ENCODE measurements at places on chromosomes 7 and 10.

DNA sequence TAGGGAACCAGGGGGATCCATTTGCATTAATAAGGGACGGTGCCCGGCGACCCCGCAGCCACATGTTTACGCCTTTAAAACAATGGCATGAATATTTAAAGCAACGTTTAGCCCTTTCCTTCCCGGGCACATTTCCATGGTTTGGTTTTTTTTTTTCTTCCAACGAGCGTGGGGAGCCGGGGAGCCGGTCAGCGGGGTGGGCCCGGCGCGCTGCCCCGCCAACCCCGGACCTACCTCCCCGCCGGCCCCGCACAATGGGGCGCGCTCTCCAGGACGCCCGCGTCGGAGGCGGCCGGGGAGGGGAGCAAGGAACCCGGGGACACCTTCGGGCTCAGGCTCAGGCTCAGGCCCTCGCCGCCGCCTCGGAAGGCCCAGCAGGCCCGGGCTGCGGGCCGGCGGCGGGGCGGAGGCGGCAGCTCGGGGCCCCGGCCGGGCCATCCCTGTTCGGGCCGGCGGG lies 1.0 kb downstream of the SEPHS1 start:
- no peak for DNase-seq

DNA sequence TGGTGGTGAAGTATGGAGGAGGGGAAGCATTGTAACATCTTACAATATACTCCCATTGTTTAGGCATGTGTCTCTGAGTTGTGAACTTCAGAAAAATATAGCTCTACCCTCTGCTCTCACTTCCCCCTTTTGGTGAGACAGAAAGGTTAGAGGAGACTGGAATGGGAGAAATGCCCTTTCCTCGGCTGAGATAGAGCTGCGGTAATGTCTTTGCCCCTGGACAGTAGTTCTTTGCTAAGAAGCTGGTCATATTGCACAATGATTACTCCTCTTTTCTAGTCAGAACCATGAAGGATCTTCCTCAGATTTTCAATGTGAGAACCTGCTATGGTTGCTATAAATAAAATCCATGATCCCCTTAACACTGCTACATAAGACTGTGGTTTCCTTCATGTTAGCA lies 171.0 kb downstream of the SEM1 start:
- no peak for DNase-seq

- no peak for DNase-seq
Observed at GRCh38 chr10:3353235-3353634, 180.7 kb upstream of the PITRM1 start.

GRCh38 chr10:18777258-18777657 lies 118.0 kb downstream of the ARL5B start:
- no peak for DNase-seq

- DNase-seq, result no peak
Observed at GRCh38 chr10:92552310-92552709, 21.6 kb downstream of the IDE start.

GRCh38 chr10:119289227-119289920 lies 82.0 kb downstream of the GRK5 start:
- DNase-seq, result no peak

- no peak for DNase-seq
Observed at GRCh38 chr7:11332865-11333228, 359.2 kb downstream of the PHF14 start.

- DNase-seq, result no peak
Observed at GRCh38 chr10:130025326-130025725, 61.3 kb upstream of the EBF3 start.

DNA sequence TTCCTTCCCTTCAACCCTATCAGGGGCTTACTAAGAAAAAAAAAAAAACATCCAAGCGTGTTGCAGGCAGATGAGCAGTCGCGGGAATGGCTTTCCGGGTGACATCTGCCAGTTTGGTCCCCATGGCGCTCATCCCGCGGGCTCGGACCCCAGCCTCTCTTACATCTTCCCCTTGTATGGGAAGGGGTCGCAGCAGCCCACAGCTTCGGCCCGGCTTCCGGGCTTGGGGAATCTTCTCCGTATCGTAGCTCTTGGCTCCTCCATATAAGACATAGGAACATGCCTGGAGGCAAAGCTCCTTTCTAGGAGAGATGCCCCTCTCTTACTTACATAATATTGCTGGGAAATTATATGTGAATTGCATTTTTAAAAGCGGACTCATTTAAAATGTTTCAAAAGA lies 99.5 kb downstream of the CUX1 start:
- DNase-seq, result no peak

- DNase-seq, result no peak
Observed at GRCh38 chr10:106920538-106920937, 244.0 kb downstream of the SORCS1 start.

- no peak for DNase-seq
Observed at GRCh38 chr7:141276031-141276430, 202.2 kb downstream of the TMEM178B start.

DNA sequence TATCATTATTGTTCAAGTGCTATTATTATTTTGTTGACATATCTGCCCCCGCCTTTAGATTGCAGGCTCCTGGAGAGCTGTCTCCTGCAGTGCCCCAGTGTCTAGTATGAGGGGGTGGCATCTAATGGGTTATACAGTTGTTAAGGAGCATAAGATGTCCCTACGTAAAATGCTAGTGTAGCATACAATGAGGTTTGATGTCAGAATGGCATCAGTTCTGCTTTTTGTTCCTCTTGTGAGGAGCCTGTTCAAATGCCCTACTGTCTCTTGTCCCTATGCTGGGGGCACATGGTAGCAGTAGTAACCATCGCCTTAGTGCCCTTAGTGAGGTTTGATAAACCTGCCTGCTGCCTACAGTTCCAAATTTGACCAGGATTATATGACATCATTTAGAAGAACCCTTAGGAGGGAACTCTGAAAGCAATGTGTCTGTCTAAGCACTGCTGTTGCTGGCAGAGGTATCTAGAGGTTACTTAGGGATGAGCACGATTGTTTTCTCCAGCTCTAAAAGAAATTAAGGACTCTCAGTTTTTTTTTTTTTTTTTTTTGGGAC lies 9.7 kb downstream of the CREM start:
- DNase-seq, result no peak

GRCh38 chr7:116493449-116493848 lies 6.1 kb upstream of the CAV2 start:
- no peak for DNase-seq

DNA sequence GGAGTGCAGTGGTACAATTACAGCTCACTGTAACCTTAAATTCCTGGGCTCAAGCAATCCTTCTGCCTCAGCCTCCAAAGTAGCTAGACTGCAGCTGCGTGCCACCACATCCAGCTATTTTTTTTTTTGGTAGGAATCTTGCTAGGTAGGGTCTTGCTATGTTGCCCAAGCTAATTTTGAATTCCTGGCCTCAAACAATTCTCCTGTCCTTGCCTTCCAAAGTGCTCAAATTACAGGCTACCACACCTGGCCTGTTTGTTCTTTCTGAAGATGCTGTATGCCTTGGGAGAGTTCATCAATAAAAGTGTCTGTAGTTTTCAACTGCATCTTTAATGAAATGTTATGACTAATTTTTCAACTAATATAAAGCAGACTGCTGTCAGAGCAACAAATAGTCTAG lies 452 bp downstream of the SAMD9 start:
- DNase-seq, result peak; percentile 11

DNA sequence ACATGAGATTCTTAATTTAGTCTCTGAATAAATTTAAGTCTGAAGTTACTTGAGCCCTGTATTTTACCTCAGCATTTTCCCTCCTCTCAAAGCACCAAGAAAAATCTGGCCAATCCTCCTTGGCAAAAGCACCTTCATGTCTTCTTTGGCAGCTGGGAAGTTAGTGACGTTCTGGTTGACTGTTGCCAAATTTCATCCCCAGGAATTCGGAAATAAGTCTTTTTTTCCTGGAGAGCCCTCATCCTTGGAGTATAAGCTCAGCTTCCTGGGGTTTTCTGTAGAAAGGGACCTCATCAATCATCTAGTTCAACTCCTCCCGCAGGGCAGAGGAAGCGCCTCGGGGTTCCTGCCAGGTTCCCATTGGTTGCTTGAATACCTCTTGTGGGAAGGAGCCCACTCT lies 377.6 kb downstream of the PHTF2 start:
- DNase-seq, result no peak

- no peak for DNase-seq
Observed at GRCh38 chr10:113386005-113386404, 166.8 kb upstream of the HABP2 start.

GRCh38 chr10:18079665-18080295 lies 60.4 kb upstream of the CACNB2 start:
- DNase-seq, result no peak

GRCh38 chr7:26784118-26784517 lies 80.3 kb downstream of the SKAP2 start:
- no peak for DNase-seq

DNA sequence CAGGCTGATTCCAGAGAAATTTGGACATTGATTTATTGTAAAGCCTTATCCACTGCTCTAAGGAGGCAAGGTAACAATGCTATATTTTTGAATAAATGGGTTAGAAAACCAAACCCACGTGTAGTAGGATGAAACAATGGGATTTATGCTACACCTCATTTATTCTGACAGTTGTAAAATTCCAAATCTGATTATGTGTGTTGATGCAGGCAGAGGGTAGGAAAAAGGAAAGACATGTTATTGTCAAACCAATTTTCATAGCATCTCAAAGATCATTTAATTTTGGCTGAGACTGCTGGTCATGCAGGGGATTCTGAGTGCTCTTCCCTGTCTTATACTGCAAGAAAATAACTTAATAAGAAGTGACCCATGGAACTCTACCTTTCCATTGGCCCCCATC lies 1219.9 kb upstream of the SORCS1 start:
- DNase-seq, result no peak

GRCh38 chr7:139450851-139451250 lies 32.6 kb downstream of the KLRG2 start:
- DNase-seq, result no peak

- DNase-seq, result no peak
Observed at GRCh38 chr7:32522746-32523530, 27.6 kb downstream of the AVL9 start.

- DNase-seq, result no peak
Observed at GRCh38 chr7:132882714-132883428, 199.0 kb downstream of the CHCHD3 start.

- DNase-seq, result no peak
Observed at GRCh38 chr7:68998136-68998535, 600.1 kb upstream of the AUTS2 start.

GRCh38 chr10:51926337-51926736 lies 226.9 kb upstream of the CSTF2T start:
- DNase-seq, result no peak

DNA sequence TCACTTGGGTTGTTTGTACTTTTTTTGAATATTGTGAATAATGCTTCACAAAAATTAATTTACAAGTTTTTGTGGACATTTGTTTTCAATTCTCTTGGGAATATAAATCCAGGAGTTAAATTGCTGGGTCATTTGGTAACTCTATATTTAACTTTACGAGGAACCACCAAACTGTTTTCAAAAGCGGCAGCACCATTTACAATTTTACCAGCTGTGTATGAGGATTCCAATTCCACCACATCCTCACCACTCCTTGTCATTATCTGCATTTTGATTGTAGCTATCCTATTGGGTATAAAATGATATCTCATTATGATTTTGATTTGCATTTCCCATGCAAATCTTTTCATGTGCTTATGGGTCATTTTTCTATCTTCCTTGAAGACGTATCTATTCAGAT lies 4.0 kb upstream of the NUDT13 start:
- DNase-seq, result no peak

DNA sequence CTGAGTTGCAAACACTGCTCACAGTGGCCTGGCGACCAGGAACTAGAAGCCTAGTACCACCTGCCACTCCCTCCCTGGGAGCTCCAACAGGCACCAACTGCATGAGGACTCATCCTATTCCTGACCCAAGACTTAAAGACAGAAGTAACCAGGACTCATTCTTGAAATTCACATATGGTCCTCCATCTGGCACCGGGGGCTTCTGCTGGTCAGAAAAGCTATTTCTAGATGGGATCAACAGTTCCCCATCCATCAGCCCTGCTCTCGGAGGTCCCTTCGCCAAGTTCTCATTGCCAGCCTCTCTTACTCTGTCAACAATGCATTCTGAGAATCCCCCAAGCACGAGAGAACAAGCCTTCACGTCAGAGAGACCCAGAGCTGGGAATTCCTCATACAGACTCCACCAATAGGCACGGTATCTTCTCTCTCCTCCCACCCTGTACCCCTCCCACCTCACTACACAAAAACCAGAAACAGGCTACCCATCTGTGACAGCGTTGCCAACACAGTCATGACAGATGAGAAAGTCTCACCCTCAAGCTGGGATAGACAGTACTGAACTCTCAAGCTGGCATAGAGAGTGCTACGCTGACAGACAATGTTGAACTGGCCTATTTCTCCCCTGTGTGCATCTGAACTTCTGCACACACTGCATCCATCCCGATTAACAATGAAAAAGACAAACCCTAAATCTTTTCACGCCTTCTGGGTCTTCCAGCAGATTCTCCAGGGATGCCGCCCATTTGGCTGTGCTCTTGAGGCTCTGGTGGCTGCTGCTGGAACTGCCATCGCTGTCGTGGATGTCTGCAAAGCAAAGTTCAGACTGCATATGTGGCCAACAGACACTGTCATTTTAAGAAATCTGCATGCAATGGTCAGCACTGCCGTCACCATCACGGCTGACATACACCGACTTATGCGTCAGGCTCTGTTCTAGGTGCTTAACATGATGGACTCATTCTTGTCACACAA lies 15.6 kb downstream of the RGS10 start:
- DNase-seq, result no peak

DNA sequence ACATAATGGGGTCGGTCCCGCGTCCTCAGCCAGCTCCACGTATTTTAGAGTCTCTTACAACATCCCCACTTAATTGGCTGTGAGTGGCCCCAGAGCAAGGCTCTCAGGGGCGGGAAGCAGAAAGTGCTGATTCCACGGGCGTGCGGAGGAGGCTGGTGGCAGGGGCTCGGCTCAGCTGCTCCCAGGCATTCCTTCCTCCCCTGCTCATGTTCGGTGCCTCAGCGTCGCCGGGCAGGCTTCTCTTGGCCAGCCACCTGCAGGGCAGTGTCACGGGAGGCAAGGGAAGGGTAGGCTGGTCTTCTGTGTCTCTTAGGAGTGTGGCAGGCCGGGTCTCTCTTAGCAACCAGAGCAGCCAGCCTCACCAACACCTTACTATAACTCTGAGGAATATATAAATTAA lies 33.8 kb downstream of the IL15RA start:
- DNase-seq, result peak; percentile 39

DNA sequence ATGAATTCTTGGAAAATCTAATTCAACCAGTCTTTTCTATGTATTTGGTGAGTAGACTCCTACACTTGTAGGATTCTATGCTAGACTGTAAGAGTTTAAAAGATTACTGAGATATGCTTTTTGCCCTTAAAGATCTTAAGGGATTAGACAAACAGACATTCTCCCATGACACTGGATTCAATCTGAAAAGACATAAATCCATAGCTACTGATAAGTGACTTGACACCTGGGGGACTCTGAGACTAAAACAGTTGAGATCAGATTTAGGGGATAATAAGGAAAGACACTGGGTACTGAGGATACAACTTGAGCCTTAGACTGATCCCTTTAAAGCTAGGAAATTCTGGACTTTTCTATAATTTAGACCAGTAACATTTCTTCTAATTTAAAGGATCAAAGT lies 1233.4 kb downstream of the XPNPEP1 start:
- no peak for DNase-seq

- peak; percentile 86 for DNase-seq
Observed at GRCh38 chr7:137390076-137390475, 46.5 kb upstream of the PTN start.

GRCh38 chr10:72954596-72955554 lies at the start of gene PLA2G12B:
Gene PLA2G12B, minus strand, starts transcription at chr10:72954806. Its CDS starts 121 bp downstream, at chr10:72954685.
- DNase-seq, result peak; percentile 65
